H1 (cell line): ENCODE measurements at places on chromosomes 13 and 19. TPM values are rescaled to one million over a fixed set of nuclear protein-coding genes. Genes with fewer than 3 reads are reported as not detected.
A peak's percentile ranks its signal among the peaks of the same experiment; 100 is the strongest.

DNA sequence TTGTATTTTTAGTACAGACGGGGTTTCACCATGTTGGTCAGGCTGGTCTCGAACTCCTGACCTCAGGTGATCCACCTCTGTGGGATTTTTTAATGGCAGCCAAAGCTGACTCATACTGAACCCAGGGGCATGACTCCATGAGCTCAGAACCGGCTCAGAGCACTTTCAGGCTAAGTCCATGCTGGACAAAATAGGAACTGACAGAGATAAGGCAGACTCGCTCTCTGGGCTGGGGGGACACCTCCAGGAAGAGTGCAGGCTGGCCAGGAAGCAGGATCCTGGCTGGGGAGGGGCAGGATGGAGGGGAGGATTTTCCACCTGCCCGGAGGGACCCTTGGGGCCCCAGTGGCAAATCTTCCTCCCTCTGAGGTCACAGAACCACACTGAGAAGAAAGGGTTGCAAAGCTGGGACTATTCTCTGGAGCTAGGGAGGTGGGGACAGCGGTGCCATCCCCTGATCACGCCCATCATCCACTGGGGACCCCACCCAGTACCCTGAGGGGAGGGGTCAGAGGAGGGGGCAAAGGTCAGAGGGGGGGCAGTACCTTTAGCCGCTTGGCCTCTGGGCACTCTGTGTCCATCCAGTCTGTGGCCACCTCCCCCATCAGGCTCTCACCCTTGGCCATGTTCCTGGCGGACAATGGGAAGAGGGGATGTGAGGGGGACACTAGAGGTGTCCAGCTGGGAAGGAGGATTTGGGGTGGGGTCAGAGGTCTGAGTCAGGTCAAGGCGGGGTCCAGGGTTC is 31.1 kb downstream of the NOTCH3 start:
- H3K4me3 ChIP-seq = no peak overlapping the region
- H3K27me3 ChIP-seq = no peaks in the 10 kb centered on the region

GRCh38 chr13:101190337-101190736 is 226.0 kb downstream of the NALCN start:
- no peaks in the 10 kb centered on the region for H3K4me1 ChIP-seq
- H3K27ac ChIP-seq = no peak overlapping the region
- no peaks in the 10 kb centered on the region for H3K27me3 ChIP-seq
- H3K36me3 ChIP-seq = no peaks in the 10 kb centered on the region
- DNase-seq = no peak
- no peak overlapping the region for H3K4me3 ChIP-seq

DNA sequence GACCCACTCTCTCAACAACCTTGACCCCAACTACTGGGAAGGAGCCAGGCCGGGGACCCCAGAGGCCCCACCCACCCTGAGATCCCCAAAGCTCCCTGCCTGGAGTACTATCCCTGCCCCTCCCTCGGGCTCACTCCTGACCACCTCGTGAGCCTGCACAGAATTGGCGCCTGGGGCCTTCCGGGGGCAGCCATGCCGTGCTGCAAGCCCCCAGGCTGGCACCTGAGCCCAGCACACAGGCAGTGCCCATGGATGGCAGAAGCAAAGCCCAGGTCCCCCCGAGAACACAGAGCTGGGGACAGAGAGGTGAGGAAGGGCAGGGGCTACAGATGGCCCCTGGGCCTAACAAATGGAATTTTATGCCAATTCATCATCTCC is 13.9 kb downstream of the LSM4 start:
- no peak overlapping the region for H3K27ac ChIP-seq
- DNase-seq = no peak
- peaks cover 9% of the 10 kb centered on the region for H3K4me1 ChIP-seq

Gene SLC25A41
- polyA plus RNA-seq = 0.50 and 0.72 TPM in 2 replicates

- H3K4me3 ChIP-seq = no peak overlapping the region
- no peak for DNase-seq
- no peak overlapping the region for H3K27ac ChIP-seq
Observed at GRCh38 chr13:80962855-80963254, 621.9 kb upstream of the SPRY2 start.

DNA sequence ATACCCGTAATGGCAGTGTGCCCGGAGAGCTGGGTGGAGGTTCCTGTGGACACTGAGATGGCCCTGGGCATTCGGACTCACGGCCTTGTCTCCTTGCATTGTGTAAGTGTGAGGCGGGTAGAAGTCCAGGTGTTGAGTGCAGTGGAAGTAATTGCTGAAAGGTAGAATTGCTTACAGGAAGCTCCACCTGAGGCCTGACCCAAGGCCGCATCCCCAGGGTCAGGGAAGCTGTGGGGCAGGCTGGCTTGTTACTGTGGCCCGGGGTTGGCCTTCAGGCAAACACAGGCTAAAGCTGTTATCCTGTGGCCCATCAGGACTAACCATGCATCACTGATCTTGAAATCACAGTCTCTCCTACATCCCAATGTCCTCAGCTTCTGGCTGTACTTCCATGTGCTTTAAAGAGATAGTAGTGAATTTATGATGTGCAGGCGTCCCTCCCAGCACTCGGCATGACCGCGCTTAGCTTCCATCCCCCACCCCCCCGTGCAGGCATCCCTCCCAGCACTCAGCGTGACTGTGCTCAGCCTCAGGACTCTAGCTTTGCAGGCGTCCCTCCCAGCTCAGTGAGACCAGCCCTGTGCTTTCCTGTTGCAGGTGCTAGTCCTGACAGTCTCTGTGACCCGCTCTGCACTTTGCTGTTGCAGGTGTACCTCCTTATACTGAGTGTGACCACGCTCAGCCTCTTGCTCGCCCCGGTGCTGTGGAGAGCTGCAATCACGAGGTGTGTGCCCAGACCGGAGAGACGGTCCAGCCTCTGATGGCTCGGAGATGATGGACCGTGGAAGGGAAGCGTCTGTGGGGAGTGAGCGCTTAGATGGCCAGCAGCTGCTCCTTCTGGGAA is 35.6 kb upstream of the TFDP1 start:
- H3K4me1 ChIP-seq = no peaks in the 10 kb centered on the region
- no peak overlapping the region for H3K4me3 ChIP-seq
- no peaks in the 10 kb centered on the region for H3K27me3 ChIP-seq
- no peak overlapping the region for H3K27ac ChIP-seq
- DNase-seq = peak; percentile 43
- no peaks in the 10 kb centered on the region for H3K36me3 ChIP-seq

Gene PGLYRP2
- not detected in 2 replicates for polyA plus RNA-seq

Gene TRPC4
- 9.3 and 12.3 TPM in 2 replicates for polyA plus RNA-seq

Gene KMT2B
- polyA plus RNA-seq = 26.7 and 42.2 TPM in 2 replicates

DNA sequence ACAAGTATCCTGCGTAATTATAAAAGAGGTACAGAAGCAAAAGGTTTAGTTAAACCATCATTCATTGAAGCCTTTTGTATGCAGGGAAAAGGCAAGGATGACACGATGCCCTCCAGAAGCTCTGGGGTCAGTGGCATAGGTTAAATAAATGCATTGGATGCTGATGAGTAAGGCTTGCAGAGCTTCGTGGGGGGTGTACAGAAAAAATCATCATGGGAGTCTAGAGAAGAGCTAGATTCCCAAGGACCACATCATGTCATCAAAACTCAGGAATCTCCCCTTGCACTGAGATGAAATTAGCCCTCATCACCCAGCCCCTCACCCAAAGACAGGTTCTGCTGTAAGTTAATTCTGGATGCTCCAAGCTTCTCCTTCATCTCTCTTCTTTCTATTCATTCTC is 8.3 kb downstream of the FPR1 start:
- no peaks in the 10 kb centered on the region for H3K36me3 ChIP-seq
- no peak for DNase-seq
- H3K27me3 ChIP-seq = no peaks in the 10 kb centered on the region

DNA sequence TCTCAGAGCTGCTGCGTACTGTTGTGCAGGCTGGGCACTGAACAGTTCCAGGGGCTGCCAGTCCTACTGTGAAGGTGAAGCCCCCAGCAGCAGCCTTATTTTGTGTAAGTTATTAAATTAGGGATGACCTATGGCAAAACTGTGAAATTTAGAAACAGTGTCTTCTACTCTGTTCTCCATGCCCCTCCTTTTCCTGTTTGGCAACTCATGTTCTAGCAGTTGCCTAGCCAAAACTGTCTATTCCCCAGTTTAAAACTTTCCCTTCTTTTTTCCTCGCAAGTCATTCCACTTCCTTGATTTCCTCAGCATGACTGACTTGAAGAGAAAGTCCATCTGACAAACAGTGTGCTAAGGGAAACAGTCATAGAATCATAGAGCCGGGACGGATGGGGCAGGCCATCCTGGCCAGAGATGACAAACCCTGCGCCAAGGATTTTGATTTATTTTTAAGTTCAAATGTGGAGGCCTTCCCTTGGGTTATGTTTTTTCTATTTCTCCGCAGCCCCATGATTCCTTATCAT is 78.1 kb upstream of the OLFM4 start:
- no peak overlapping the region for H3K4me3 ChIP-seq
- no peak overlapping the region for H3K27ac ChIP-seq
- H3K4me1 ChIP-seq = peaks cover 9% of the 10 kb centered on the region
- DNase-seq = no peak

GRCh38 chr19:41484822-41485221 is 41.9 kb downstream of the ERICH4 start:
- H3K27ac ChIP-seq = no peak overlapping the region
- no peaks in the 10 kb centered on the region for H3K4me1 ChIP-seq
- no peaks in the 10 kb centered on the region for H3K36me3 ChIP-seq
- DNase-seq = no peak
- H3K27me3 ChIP-seq = no peaks in the 10 kb centered on the region

GRCh38 chr13:24007979-24008620 is 110.8 kb upstream of the C1QTNF9B start:
- H3K4me1 ChIP-seq = no peaks in the 10 kb centered on the region
- no peak overlapping the region for H3K4me3 ChIP-seq
- DNase-seq = no peak
- no peaks in the 10 kb centered on the region for H3K36me3 ChIP-seq
- H3K27ac ChIP-seq = no peak overlapping the region

- no peak overlapping the region for H3K27ac ChIP-seq
- H3K36me3 ChIP-seq = no peaks in the 10 kb centered on the region
- no peaks in the 10 kb centered on the region for H3K4me1 ChIP-seq
Observed at GRCh38 chr13:53090461-53090860, 61.8 kb downstream of the OLFM4 start.

Gene ADGRE1
- not detected in 2 replicates for polyA plus RNA-seq

- no peak overlapping the region for H3K27ac ChIP-seq
- no peak for DNase-seq
Observed at GRCh38 chr13:33642374-33643065, 175.4 kb upstream of the RFC3 start.

DNA sequence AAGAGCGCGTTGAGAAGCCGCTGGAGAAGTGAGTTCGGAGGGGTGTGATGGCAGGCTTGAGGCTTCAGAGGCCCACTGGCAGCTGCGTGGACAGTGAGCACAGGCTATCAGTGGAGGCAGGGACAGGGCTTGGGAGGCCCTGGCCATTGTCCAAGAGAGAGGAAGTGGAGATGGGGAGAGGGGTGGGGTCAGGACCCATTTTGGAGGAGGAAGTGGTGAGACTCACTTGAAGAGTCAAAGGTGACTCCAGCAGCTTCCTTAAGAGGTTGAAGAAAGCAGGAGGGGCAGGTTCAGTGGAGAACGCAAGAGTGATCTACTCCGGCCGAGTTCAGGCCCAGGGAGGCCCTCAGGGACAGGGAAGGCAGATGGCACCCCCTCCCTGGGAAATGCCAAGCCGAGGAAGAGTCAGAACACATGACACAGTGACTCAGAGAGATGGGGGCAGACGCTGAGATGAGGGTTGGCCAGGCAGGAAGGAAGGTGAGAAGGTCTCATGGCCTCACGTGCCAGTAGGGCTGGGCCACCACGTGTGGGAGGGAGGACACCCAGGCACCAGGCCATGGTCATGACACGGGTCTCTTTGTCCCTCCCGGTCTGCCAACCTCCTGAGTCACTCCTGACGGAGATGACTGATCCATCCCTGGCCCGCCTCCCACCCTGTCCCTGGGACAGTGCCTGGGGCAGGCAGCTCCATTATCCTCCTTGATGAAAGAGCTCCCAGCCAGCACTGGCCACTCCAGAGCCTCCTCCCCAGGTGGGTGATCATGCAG is 10.1 kb upstream of the CD22 start:
- DNase-seq = no peak
- no peak overlapping the region for H3K4me3 ChIP-seq
- no peaks in the 10 kb centered on the region for H3K4me1 ChIP-seq
- H3K27ac ChIP-seq = no peak overlapping the region
- no peaks in the 10 kb centered on the region for H3K27me3 ChIP-seq

DNA sequence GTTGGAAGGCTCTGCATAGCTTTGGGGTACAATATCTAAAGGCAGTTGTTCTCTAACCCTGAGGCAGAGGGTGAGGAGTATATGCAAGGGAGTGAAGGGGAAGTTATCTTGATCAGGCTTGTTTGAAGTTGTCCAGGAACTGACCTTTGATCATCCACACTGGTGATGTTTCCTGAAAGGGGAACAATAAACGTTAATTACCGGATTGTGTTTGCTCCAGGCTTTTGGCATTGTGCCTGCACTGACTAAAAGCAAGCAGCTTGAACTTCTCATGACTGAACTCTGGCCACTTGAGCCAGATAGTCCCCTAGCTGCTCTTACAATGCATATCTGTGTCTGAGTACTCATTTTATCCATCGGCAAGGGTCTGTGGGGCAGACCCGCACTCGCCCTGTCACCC is 27.0 kb upstream of the ZNF726 start:
- no peak overlapping the region for H3K27ac ChIP-seq
- H3K4me1 ChIP-seq = no peaks in the 10 kb centered on the region
- H3K36me3 ChIP-seq = no peaks in the 10 kb centered on the region
- no peak overlapping the region for H3K4me3 ChIP-seq

GRCh38 chr13:89150362-89150761 is 1479.2 kb downstream of the SLITRK5 start:
- no peaks in the 10 kb centered on the region for H3K4me1 ChIP-seq
- no peaks in the 10 kb centered on the region for H3K27me3 ChIP-seq
- H3K36me3 ChIP-seq = no peaks in the 10 kb centered on the region
- H3K27ac ChIP-seq = no peak overlapping the region
- no peak overlapping the region for H3K4me3 ChIP-seq
- DNase-seq = no peak

DNA sequence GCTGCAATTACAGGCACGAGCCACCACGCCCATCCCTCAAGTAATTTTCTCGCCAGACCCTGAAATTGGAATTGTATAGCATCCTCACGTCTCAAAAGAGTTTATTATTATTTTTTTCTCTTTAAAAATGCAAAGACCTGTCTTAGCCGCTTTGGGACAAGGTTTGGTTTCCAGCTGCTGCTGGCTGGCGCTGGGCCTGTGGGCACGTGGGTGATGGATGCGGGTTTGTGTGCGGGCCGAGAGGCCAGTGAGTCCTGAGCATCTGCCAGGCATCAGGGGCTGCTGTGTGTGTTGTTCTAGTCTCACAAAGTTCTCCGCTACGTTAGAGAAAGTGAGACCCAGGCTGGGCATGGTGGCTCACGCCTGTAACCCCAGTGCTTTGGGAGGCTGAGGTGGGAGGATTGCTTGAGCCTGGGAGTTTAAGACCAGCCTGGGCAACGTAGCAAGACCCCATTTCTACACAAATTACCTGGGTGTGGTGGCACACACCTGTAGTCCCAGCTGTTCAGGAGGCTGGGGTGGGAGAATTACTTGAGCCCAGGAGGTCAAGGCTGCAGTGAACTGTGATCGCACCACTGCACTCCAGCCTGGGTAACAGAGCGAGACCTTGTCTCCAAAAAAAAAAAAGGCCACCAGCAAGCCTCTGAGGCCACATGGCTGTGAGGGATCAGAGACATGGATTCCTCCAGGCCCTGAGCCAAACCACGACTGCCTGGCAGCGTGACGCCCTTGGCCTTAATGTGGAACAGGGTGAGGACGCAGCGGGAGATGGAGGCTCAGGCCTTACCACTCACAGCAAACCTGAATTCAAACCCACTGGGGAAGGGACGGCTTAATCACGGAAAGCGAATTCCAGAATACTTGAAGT is 4.7 kb upstream of the TMPRSS9 start:
- H3K27me3 ChIP-seq = peaks cover 2% of the 10 kb centered on the region; the same call in 1 of the 2 replicates
- H3K4me3 ChIP-seq = no peak overlapping the region
- H3K4me1 ChIP-seq = no peaks in the 10 kb centered on the region
- H3K36me3 ChIP-seq = peaks cover 7% of the 10 kb centered on the region; the same call in 1 of the 2 replicates

- no peaks in the 10 kb centered on the region for H3K27me3 ChIP-seq
- H3K4me1 ChIP-seq = no peaks in the 10 kb centered on the region
- no peak for DNase-seq
Observed at GRCh38 chr13:113431171-113431570, 22.1 kb downstream of the ADPRHL1 start.
